ENCODE measurements at places on chromosomes 6 and 20.
A peak's percentile ranks its signal among the peaks of the same experiment; 100 is the strongest.

DNA sequence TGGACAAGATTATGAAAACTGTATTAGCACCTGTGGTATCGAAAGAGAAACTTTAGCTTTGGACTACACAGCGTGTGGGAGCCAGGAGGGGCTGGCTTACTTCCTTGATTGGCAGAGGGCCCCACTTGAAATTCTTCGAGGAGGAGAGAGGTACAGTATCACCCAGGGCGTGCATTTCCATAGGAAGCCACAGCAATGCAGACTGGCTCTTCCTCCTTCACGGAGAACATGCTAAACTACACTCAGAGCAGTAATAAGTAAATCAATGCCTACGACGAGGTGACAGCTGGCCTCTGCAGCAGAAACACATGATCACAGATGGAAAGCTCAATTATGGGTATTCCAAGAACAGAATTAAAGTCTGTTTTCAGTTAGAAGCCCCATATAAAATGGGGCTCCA, 44.2 kb downstream of the MYLK4 start:
- no peak for DNase-seq

- no peak for DNase-seq
Observed at GRCh38 chr6:168387426-168387825, 53.6 kb upstream of the SMOC2 start.

GRCh38 chr6:99560668-99561067, 7.8 kb downstream of the CCNC start:
- DNase-seq = no peak

DNA sequence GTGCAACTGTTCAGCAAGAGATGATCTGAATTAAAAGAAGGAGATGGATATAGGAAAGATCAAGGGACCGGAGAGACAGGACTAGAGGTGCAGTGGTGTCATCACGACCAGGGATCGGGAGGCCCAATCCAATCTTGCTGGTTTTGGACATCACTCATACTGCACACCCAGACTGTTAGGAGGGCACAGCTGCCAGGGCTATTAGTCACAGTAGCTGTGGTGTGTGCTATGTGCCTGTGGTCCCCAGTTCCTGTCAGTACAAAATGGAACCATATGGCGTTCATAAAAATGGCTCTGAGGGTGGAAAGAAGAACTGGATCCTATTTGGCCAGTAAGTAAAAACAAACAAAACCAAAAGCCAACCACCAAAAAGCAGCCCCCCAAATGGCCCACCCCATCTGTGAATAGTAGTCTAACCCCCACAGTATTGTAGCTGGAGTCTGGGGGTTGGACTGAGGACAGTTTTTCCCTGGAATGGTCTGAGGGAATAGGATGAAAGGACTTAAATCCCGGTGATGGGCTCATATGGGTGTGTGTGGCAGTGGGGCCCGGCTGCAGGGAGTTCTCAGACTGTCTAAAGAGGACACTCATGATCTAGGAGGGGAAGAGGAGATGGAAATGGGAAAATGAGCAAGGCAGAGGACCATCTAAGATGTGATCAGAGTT, 9.3 kb upstream of the NNAT start:
- no peak for DNase-seq

GRCh38 chr20:58174708-58175280, 53.7 kb downstream of the ANKRD60 start:
- DNase-seq = no peak

GRCh38 chr6:23735151-23735550, 390.9 kb upstream of the NRSN1 start:
- no peak for DNase-seq

- DNase-seq = no peak
Observed at GRCh38 chr6:169188475-169188874, 65.2 kb downstream of the THBS2 start.

- no peak for DNase-seq
Observed at GRCh38 chr6:120357447-120357846, 976.8 kb downstream of the TBC1D32 start.

DNA sequence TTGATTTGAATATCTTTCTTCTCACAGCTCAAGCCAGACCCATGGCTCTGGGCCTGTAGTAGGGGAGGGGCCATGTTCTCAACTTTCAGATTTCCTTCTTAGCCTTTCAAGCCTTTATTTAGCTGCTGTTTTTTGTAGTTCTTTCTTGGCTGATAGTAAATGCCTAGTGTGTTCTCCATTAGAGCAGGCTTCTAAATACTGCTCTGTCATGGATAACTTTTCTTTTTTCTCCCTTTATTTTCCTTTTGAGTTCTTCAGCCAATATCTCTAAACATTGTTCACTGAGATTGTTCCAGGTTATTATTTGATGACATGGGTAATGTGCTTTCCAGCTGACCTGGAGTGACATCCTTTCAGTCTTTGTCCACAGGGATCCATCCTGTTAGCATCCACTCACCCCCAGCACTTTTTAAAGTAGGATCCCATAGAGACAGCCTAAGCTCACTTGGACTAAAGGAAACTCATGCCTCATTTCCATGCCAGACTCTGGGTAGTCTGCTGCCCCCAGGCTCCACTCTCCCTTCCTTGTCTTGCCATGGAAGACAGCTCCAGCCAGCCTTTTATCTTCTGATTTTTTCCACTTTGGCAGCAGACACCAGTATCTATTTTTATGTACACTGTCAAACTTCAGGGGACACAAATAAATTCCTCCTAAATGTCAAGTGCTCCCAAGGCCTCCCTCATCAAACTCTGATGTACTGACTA, 645.6 kb downstream of the RNF144B start:
- DNase-seq = no peak

- no peak for DNase-seq
Observed at GRCh38 chr20:35398660-35399144, 13.1 kb downstream of the UQCC1 start.

DNA sequence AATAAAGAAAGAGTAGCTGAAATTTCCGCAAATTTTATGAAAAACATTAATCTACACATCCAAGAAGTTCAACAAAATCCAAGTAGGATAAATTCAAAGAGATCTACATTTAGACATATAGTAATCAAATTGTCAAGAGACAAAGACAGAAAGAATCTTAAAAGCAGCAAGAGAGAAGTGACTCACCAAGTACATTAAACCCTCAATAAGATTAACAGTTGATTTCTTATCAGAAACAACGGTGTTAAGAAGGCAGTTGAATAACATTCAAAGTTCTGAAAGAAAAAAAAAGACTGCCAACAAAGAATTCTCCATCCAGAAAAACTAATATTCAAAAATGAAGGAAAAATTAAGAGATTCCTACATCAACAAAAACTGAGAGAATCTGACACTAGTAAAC, 19.2 kb downstream of the BPIFA1 start:
- DNase-seq = no peak

- peak; percentile 15 for DNase-seq
Observed at GRCh38 chr20:20780127-20780824, 67.8 kb upstream of the RALGAPA2 start.

DNA sequence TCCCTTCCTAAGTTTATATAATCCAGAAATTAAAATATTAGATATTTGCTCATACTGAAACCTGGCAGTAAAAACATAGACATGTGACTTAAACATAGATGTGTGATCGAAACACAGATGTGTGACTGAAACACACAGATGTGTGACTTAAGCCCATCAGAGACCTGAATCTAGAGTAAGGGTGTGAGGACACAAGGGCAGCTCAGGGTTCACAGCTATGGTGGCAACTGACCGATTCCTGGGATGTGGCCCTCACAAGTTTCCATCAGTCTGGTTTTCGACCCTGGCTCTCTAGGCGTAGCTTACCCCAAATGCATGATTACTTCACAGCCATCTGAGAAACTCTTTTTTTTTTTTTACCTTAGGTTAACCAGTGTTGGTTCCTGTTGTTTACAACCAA, 137.0 kb downstream of the NRN1 start:
- DNase-seq = peak; percentile 13

DNA sequence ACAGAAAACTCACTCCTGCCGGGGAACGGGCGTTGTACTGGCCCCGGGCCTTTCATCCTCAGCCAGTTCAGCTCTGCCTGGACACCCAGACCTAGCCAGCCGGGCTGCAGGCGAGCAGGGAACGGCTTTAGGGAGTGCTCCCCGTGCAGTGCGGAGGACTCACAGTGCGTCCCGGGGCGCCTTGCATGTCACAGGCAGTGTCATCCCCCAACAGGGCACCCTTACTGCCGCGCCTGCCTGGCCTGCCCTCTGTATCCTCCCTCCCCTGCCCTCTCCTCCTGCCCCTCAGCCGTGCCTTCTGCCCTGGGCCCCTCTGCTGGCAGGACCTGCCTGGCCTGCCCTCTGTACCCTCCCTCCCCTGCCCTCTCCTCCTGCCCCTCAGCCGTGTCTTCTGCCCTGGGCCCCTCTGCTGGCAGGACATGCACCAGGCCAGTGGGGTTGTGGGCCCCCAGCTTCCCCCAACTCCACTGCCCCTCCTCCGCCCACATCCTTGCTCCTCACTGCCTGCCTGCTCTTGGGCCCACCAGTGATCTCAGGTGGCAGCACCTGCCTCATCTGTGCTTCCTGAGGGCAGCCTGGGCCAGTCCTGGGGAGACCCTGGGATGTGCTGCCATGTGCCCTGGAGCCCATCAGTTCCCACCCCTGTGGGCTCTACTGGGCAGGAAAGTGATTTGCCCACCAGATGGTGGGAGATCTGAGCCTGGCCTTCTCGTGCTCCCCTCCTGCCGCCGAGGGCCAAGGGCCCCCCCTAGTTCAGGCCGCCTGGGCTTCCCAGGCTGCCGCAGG, 43.0 kb downstream of the PYGB start:
- no peak for DNase-seq

- DNase-seq = no peak
Observed at GRCh38 chr6:45375449-45375848, 2.3 kb downstream of the SUPT3H start.

DNA sequence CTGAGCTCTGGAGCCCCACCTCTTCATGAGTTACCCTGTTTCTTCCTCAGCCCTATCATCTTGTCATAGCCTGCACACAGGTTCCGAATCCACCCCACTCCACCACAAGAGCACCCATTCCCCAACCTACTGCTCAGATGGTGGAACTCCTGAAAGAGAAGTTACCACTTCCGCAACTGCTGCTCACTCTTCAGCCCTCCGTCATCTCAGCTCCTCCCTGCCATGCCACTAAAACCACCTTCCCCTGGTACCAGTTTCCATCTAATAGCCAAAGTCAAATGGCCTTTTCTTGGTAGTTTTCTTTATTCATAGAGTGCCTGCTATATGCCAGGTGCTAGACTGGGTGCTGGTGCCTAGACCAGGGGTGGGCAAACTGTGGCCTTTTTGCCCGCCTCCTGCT, 3.9 kb downstream of the RAB22A start:
- DNase-seq = peak; percentile 57

- DNase-seq = no peak
Observed at GRCh38 chr6:105739764-105740163, 336.9 kb upstream of the PREP start.

All from CD4-positive, alpha-beta T cell treated with Interleukin-4 for 1 hour (primary cell).